Brain pericyte (primary cell): ENCODE measurements at places on chromosomes 5 and 9.

DNA sequence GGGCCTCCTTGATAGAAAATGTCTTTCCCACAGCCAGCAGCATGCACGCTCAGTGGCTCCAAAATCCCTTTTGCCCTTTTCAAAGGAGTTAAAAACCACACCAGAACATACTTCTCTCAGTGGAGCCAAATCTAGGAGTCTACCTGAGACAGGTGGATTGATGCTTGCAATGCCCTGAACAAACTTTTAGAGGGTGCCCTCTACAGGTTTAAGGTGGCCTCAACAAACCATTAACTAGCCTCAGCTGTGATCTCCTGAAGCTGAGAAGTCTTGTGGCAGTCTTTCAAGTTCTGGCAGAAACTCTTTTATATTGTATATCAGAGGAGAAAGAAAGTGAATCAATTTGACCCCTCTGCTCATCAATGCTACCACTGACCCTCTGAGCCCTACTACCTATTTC is 125.4 kb downstream of the MED27 start:
- DNase-seq, result no peak

DNA sequence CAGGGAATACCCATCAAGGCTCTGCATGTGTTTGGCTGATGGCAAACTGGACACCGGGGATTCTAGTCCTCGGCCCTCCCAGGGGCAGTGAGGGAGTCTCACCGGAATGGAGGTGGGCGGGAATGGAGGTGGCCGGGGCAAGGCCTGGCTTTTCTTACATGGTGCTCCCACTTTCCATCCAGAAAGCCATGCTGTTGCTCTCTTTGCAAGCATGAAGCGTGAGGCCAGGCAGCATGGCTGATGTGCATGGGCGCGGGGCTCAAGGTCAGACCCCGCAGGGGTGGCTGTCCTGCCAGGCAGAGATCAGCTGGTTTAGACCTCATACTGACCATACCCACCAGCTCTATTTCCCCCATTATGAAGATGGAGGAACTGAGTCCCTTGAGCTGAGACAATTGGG is 108.0 kb upstream of the PHYKPL start:
- DNase-seq, result no peak

DNA sequence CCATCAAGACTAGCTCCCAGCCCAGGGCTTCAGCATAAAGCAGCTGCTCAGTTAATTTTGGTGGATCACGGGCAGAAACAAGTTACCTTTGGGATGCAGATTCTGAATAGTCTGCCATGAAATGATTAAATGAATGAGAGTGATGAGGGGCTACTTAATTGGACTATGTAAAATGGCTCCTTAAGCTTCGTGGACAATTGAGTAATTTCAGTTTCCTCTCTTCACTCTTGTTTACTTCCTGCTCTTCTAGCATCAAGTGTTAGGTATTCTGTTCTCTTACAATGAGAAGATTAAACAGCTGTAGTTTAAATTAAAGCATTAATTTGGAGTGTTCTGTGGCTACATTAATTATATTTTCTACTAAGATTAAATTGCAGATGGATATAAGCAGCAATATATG is 28.1 kb downstream of the PIK3R1 start:
- DNase-seq, result no peak

DNA sequence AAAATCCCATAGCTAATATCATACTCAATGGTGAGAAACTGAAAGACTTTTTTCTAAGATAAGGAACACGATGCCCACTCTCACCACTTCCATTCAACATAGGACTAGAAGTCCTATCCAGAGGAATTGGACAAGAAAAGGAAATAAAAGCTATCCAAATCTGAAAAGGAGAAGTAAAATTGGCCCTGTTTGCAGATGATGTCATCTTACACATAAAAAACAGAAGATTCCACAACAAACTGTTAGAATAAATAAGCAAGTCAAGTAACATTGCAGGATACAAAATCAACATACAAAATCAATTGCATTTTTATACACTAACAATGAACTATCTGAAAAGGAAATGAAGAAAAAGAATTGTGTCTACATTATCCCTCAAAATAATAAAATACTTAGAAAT is 308.0 kb downstream of the MCTP1 start:
- no peak for DNase-seq

- DNase-seq, result no peak
Observed at GRCh38 chr5:175778951-175779503, 92.4 kb upstream of the CPLX2 start.

DNA sequence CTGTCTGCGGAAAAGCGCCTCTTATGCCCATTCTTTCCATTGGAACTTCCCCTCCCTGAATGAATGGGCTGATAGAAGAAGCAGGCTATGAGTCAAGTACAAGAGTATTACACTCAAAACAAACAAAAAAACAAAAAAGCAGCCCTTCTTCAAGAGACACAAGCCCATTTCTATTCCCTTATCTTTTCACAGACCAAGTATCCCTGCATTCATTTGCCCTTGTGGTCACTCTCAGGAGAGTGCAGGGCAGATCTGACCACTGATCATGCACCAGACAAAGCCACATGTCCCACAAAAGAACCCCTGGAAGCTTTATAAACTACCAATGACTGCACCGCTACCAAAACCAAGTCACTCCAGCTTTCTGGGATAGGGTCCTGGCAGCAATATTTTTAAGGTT is 262.5 kb upstream of the TAS2R1 start:
- no peak for DNase-seq

GRCh38 chr9:121898856-121899255 is 194.3 kb downstream of the TTLL11 start:
- DNase-seq, result no peak

GRCh38 chr5:127101935-127102334 is 28.6 kb upstream of the C5orf63 start:
- no peak for DNase-seq

DNA sequence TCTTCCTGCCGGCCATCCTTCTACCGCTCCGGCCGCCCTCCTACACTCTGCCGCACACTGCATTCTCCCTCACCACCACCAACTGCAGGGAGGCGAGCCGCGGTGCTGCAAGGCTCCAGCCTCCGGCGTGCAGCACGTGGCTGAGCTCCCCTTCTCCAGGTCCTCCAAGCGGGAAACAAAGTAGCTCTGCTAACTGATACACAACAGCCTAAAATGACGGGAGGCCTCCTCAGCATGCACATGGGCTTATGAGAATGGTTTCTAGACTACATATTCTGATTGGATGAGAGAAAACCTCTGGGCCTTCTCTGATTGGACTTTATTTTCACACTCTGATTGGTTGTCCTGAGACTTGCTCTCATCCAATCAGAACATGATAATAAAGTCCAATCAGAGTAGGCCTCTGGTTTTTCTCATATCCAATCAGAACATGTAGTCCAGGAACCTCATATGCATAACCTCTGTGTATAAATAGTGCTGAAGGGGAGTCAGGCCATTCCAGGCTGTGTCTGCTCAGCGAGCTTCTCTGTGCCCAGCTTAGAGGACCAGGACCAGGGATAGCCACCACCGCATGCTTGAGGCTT is 27.0 kb upstream of the ZNF354B start:
- DNase-seq, result no peak

DNA sequence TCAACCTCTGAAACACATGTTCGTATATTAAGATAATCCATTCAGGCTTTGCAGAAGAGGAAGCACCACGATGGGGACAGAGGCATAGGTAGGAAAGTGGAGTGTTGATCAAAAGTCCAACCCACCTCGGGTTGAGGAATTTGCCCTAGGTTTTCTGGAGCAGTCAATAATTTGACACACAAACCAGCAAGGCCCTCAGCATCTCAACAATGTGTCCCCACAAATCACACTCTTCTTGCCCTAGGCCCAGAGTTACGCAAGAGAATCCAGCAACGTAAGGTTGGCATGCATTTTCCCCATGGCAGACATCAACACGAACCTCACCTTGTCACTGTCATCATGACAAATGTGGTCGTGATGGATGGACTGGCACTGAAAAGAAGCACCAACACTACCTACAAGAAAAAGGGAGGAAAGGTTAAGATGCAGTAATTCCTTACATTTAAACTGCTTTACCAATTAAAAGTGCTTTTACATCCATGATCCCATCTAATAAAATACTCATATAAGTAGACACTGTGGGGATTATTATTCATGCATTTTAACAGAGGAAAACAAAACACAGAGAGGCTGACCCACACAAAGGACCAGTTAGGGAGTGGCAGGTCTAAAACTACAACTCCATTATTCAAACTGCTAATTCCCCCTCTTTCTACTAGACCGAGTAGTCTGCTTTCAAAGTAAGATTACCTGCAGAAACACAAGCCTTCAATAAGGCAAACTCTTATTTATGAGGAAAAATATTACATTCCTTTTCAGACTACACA is 24.4 kb upstream of the RNF38 start:
- no peak for DNase-seq

DNA sequence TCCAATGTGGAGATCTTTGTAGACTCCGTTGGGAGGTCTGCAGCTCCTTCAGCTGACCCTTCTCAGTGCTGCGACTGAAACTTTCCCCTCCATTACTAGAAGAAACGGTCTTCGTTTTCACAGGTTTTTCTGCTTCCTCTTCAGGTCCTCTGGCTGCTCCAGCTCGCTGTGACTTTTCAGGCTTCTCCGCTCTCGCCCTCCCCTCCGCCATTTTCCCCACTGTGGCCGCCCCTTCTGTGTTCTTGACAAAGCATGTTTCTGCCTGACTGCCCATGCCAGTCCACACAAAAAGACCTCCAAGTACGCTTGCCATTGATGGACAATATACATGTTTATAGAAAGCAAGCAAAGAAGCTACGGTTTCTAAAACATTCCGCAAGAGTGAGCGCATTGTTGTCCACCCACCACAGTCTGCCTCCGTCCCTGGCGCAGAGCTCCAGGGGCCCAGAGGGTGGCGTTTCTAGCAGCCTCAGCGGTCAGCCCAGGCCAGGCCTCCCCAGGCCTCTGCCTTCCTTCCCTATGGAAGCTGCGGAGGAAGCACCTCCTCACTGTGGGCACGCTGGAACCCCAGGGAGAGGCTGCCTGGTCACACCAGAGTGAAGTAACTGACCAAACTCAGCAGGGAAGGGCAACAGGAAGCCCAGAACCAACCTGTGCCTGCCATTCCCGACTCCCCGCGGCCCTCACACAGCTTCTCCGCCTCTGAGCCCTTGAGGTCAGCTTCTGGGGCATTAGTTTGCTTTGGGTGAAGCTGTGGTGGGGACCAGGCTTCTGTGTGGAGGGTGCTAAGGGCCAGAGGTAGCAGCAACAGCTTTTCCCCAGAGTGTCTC is 19.9 kb upstream of the S1PR3 start:
- DNase-seq, result no peak

- DNase-seq, result no peak
Observed at GRCh38 chr9:121839726-121840500, 188.5 kb downstream of the DAB2IP start.

DNA sequence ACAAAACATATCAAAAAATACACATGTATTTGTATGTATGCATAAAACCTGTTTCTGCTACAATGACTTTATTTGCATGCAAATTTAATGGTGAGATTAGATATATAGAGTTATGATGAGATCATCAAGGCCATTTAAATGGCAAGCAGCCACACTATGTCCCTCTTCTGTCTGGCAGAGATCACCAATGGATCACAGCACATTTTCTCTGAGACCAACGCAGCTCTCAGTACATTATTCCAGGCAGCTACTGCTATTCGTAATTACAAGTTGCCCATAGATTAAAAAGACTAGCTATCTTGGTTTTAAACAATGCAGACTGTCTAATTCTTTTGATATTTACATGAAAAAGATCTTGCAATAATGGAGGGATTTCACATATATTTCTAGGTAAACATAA is 629.5 kb downstream of the PDE4D start:
- DNase-seq, result no peak

DNA sequence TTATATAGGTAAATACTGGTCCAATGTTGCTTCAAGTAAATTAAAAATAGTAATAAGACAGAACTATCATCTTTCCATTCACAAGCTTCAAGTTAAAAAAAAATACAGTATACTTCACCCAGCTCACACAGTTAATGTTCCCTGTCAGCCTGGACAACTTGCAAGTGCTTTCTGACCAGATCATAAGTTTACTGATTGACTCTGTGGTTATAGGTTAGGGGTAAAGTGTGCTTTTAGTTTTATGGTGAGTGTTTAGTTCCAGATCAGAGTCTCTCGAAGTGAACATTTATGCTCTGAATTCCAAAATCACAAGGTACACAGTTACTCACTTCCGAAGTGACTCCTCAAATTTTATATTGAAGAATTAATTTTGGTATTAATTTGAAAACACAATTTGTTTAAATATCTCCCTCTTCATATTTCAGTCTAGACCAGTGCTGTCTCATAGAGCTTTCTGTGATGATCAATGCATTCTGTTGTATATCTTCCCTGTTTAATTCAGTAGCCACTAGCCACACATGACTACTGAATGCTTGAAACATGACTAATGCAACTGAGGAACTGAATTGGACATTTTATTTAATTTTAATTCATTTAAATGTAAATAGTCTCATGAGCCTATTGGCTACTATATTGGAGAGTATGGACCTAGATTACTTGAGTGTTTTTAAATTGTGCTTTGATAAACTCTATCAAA is 90.7 kb downstream of the MEF2C start:
- no peak for DNase-seq

DNA sequence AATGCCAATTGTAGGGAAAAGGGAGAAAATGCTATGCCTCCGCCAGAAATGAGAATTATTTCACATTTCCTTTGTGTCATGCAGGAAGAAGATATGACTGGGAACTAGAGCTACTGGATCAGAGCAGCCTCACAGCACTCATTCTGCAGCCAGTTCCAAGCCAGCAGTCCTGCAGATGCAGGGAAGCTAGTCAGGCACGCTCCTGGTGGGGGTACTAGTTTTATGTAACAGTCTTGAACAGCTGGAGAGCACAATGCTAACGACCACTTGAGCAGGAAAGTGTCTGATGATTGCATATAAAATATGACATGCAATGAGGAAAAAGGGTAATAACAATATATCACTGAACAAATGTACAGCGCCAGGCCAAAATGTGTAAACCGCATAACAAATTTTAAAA is 21.7 kb downstream of the CDH10 start:
- DNase-seq, result no peak

- no peak for DNase-seq
Observed at GRCh38 chr9:35675732-35676392, 2.1 kb downstream of the CA9 start.

DNA sequence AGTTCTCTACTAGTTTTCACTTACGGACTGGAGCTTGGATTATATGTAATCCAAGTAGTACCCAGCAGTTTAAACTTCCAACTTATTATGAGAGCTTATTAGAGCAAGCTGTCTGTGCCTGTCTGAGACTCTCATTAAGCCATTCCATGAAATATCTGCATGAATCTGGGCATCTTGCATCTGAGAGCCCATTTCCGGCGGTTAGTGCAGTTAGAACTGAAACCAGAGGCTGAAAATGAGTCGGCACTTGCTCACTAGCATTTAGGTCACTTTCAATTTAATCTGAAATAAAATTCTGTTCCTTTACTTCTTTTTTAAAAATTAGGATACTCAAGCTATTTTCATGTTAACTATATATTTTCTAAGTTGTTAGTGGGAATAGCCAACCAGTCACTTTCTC is 102.2 kb downstream of the MEGF10 start:
- DNase-seq, result no peak

GRCh38 chr5:173497685-173498084 is 118.8 kb downstream of the BOD1 start:
- DNase-seq, result no peak

GRCh38 chr5:92144824-92145223 is 761.7 kb upstream of the ARRDC3 start:
- no peak for DNase-seq
